ENCODE measurements at places on chromosomes 6 and 20.
A peak's percentile ranks its signal among the peaks of the same experiment; 100 is the strongest.

DNA sequence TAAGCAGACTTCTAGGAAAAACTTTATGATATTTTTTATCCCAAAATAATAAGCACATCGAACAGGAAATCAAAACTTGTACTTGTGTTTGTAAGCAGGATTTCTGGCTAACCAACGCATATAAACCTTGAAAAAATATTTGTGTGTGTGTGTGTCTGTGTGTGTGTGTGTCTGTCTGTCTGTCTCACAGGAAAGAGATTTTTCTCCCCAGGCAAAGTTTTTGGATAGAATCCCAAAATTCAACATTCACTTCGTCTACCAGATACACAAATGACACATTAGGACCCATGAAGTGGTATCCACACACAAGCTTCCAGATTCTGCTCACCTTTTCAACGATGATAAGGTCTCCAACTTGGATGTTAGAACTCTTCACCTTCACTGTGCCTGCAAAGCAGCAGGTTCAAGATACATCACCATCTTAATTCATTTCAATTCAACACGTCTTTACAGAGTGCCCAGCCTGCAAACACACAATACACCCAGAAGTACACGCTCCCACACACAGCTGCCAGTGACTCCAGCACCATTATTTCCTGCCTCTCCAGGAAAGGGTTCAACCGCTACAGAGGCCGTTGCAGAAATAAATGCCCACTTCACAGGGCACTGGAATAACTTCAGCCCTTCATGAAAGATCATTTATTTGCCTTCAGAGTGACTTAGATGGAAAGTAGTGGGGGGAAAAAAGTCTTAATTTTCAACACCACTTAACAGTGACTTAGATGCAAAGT lies 70.9 kb downstream of the ATP9A start:
- DNase-seq = no peak

DNA sequence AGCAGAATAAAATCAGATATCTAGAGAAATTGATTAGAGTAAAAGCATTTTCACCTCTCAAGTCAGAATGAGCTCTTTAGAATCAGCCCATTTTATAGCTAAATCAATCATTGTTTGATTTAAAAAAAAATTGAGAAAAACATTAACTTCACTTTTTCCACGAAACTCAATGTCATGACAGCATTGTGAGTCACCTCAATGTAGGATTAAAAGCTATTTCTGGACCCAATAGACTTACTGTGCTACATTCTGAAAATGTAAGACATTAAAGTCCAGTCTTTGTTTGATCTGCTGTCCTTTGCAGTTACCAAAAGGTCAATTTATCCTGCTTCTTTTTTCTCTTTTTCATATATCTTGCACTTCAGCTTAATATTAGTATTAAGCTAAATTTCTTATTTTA lies 519.4 kb upstream of the ZNF337 start:
- DNase-seq = no peak

DNA sequence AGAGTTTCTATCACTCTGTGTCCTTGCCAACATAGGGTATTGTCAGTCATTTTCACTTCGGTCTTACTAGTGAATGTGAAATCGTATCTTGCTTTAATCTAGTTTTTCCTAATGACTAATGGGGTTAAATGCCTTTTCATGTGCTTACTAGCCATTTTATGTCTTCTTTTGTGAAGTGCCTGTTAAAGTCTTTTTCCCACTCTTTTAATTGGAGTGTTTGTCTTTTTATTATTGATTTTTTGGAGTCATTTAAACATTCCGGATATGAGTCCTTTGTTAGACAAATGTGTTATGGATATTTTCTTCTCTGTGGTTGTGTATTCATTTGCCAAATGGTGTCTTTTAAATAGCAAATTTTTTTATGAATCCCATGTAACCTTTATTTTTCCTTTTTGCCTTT lies 194.6 kb downstream of the CDH26 start:
- DNase-seq = no peak

- DNase-seq = no peak
Observed at GRCh38 chr6:141443032-141443431, 689.7 kb upstream of the GJE1 start.

DNA sequence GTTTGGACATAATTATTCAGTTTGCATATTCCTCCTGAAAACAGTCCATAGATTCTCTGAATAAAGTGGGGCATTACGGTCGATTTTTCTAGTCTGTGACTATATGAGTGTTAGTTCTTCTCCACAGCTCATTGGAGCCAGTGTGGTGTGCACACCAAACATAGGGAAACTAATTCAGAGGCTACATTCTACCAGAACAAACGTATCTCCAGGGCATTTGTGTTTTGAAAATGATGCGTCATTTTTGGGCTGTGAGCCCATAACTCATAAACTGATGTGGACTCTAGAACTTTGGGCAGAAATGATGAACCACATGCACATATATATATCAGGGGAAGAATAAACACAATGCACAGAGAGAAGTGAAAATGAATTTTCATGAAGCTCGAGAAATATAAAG lies 41.8 kb downstream of the C6orf58 start:
- DNase-seq = no peak

GRCh38 chr6:169831450-169832246 lies 80.2 kb downstream of the ERMARD start:
- DNase-seq = peak; percentile 85

DNA sequence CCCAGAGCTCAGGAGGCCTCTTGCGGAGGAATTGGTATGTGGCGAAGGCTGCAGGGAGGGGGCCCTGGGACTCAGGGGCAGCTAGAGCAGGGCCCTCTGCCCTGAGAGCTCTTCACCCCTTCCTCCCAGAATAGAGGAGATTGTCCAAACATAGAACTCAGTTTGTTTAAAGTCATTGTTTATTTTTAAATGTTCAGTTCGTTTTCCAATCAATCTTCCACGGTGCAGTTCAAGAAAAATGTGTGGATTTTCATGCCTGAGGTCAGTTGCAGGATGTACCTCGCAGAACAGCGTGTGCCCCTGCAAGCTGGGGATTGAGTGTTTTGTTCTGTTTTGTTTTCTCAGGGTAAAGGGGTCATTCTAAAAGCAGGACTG lies 37.2 kb downstream of the MGME1 start:
- no peak for DNase-seq

DNA sequence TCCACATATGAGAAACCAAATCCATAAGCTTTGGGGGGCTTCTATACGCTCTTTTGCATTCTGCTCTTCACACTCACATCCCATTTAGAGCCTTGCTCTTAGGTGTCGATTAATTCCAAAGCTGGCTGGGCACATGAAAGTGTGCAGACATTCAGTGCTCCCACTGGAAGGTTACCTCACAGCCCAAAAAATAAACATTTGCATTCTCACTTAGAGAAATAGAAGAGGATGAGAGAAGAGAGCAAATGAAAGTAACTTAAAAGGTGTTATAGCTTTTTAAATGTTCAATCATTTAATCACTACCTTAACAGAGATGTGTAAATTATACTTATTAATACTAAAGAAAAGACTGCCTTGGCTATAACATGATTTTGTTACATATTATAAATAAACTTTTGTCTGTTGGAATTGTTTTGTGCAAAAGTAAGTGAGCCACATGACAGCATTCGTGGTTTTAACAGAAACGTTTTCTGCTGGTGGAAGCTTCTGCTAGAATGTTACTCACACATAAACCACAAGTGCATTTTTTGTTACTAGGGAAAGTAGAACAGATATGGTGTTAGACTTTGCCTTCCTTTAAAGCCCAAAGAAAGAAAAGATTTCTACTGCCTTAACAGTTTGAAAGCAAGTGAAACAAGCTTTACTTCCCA lies 116.7 kb downstream of the SIM1 start:
- no peak for DNase-seq

DNA sequence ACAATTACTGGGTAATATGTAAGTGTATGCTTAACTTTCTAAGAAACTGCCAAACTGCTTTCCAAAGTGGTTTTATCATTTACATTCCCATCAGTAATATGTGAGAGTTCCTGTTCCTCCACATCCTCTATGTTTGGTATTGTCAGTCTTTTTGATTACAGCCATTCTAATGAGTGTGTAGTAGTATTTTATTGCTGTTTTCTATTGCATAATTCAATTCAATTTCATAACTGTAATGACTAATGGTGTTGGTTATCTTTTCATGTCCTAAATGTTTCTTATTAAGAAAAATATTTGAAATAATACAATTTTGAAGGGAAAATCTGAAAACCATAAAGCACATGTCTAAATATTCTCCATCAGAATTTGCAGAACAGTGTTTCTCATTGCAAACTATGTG lies 119.3 kb downstream of the MAP3K7 start:
- DNase-seq = no peak

DNA sequence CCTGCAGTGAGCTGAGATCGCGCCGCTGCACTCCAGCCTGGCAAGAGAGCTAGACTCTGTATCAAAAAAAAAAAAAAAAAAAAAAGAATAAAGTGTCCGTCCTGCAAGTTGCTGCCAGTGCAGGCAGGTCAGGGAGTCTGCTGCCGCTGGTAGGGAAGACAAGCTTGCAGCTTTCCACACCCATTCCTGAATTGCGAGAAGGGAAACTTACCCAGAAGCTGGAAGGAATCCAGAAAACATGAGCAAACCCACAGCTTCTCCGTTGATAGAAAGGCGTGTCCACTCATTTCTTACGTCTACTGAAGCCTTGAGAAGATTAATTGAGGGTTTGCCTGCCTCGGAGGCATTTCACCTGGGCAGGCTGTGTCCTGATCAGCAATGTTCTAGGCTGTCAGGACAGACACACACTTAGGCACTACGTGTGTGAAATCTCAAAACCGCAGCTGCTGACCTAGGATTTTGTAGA lies 61.6 kb upstream of the DSP start:
- DNase-seq = no peak

GRCh38 chr6:34986845-34987246 lies 97.8 kb downstream of the ANKS1A start:
- peak; percentile 66 for DNase-seq

DNA sequence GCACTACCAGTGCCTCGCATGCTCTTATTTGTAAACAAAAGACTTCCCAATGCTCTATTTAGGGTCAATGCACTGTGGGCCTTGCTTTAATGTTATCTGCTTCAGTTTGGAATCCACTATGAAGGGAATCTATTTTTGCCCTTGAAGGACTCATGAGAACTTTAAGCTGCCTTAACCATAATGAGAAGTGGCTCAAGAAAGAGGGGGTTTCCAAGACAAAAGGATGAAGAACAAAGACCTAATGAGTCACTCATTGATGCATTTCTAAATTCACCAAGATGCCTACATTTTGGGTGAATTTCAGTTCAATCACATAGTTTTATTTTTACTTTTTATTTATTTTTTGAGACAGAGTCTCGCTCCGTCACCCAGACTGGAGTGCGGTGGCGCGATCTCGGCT lies 228.2 kb downstream of the LY86 start:
- DNase-seq = no peak

DNA sequence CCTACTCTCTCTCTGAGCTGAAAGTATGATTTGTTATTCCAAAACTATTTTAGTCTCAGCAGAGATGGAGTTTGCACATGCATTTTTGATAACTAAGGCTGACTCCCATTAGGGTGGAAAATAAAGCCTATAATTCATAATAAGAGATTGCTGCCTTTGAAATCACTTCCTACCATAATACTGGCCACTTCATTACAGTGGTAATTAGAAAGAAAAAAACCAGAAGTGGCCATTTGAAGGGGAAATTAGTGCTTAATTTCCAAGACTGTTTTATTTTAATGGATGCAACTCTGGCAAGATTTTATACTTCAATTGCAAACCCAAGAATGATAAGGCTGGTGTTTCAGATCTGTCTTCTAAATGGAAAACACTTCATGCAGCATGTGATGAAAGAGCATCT lies 43.4 kb downstream of the SLC35B3 start:
- DNase-seq = no peak

DNA sequence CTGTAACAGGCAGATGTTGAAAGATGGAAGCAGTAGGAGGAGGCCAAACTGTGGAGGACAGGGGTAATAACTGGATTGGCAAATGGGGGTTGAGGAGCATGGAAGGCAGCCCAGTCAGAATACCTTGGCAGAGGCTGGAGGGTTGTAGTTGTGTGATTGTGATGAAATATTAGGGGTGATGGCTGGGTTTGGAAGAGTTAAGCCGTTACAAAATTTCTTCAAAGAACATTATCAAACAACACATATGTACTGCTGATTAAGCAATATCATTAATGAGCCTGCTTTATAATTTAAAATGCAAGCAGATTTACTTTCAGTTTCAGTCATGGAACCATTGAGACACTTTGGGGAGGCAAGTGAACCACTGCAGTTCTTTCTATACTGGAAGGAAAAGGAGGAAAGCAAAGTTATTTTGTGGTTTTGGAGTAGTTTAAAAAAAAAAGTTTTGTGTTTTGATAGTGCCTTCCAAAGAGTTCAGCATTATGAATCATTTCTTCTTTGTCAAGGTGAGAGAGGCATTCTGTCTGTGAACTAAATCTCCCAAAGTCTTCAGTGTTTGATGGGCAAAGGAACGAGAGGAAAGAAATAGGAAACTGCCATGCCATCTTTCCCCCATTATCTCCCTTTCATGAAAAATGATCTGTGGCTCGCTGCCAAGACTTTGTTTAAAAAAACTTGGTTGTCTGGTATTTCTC lies 20.7 kb downstream of the FOXO3 start:
- DNase-seq = peak; percentile 60

GRCh38 chr6:119310486-119311036 lies 39.0 kb downstream of the MAN1A1 start:
- no peak for DNase-seq

DNA sequence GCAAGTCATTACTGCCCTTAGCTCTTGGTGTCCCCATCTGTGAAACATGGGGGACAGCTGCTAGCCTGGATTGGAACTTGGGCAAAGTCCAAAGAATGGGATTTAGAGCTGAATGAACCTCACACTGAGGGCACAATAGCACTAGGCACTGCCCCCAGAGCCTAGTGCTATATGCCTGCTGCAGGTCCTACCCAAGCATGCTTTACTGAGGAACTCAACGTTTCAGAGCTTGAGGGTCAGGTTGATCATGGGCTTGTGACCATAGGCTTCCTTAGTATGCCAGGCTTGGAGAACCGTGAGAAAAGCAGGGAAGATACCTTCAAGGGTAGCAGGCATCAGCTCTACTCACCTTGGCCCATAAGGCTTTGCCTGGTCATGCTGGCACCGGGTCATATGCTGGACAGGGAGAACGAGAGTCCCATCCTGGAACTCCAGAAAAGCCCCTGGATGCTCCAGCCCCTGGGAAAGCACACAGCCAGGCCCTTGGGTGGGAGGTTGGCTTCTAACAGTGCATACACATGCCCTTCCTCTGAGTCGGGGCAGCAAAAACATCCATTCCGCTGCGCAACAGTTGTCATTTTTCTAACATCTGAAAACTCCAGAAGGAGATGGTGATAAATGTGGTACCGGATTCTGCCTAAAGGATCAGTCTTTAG lies 29.7 kb downstream of the EIF2S2 start:
- no peak for DNase-seq

DNA sequence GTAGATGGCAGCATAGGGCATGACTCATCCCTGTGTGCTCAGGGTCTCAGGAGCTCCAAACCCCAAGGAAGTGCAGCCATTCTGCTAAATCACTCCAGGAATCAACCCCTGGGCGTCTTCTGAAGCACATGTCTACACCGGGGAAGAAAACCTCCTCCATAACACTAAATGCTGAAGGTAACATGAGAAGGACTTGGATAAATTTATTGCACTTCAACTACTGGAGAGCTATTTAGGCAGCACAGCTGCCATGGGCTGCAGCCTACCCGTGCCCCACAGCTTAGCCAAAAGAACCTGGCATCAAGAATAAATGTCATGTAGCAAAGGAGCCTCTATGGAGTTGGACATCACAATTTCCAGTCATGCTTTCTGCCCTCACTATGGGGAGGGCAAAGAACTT lies 152.4 kb upstream of the PROKR2 start:
- DNase-seq = no peak

GRCh38 chr6:105207524-105208269 lies 27.9 kb upstream of the POPDC3 start:
- no peak for DNase-seq

Data from AG08396 (cell line).